ENCODE measurements at places on chromosomes 4 and X. TPM values are rescaled to one million over a fixed set of nuclear protein-coding genes. Genes with fewer than 3 reads are reported as not detected.

DNA sequence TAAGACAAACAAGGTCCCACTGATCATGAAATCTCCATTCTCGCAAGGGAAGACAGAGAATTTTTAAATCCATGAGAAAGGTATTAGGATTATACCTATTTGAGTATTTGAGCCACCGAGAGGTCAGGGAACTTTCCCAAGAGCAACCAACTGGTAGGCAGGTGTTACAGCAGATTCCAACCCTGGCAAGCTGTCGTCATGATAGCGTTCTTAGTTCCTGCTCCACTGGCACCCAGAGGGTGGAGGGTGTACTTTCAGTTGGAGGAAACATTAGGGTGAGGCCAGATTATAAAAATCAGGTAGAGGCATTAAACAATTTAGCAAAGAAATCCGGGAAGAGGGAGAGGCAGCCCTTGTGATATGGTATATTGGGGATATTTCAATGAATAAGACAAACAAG is 23.3 kb downstream of the COQ2 start:
- H3K27me3 ChIP-seq, result no peaks in the 10 kb centered on the region
- DNase-seq, result no peak
- H3K27ac ChIP-seq, result no peak overlapping the region
- no peaks in the 10 kb centered on the region for H3K4me1 ChIP-seq
- H3K4me3 ChIP-seq, result no peak overlapping the region

DNA sequence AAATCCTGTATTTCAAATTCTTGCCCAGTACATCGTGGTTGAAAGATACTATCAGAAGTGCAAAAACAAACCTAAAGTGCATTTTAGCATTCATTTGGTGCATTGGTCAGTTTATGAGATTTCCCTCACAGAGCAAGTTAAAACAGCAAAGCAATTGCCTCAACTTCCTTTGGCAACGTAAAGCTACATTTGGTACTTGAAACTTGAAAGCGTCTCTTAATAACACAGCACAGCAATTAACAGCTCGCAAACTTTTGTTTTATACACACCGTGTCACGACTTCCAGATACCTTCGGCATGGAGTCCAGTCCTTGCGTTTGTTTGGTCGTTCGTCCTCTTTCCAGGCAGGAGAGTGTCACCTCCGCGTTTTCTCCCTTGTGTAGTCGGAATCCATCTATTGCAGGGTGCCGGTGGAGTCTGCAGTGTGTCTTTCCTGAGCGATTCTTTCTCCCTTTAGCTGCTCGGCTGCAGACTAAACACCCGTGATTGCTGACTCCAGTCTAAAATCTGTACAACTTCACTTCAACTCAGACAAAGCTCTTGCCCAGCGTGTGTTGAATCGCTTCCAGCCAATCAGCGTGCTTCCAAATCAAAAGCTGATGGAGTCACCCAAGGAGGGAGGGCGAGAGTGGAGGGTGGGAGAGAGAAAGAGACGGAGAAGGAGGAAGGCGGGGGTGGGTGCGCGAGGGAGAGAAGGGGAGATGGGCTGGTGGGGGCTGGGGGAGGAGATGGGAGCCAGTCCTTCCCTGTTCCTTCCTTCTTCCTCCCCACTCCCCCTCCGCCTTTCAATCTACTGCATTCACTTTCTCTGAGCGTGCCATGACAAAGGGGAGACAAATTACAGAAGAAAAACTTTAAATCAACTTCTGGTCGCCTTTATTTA is at the start of gene PCDH18:
Gene PCDH18 (minus strand): TSS at position 509 of the 883 bp plus-strand sequence. CDS start 406 bp downstream, at position 103.
- H3K36me3 ChIP-seq, result no peaks in the 10 kb centered on the region
- no peaks in the 10 kb centered on the region for H3K27me3 ChIP-seq
- no peaks in the 10 kb centered on the region for H3K4me1 ChIP-seq
- no peak within 1 kb of the TSS for H3K27ac ChIP-seq
- no peak within 1 kb of the TSS for H3K4me3 ChIP-seq

GRCh38 chr4:173235050-173235449 is 66.4 kb downstream of the GALNT7 start:
- H3K4me1 ChIP-seq, result peaks cover 12% of the 10 kb centered on the region
- H3K27ac ChIP-seq, result no peak overlapping the region
- H3K27me3 ChIP-seq, result no peaks in the 10 kb centered on the region
- peaks cover 3% of the 10 kb centered on the region for H3K36me3 ChIP-seq
- no peak overlapping the region for H3K4me3 ChIP-seq
- DNase-seq, result no peak

DNA sequence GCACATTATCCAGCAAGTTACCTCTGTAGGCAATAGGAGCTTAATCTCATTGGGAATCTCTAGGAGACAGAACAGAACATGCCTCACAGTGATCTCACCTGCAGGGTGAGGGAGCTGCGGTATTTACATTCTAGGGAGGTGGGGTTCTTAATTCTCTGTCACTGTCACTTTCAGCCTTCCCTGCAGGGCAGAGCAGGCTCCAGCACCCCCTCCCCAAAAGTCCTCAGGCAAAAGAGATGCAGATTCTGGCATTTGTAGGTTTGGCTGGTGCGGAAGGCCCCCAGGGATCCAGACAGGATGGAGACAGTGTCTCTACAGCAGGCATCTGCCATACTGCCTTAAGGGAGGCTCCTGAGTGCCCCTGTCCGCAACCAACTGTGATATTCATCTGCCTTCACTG is 166.4 kb upstream of the ATP6AP2 start:
- peaks cover 9% of the 10 kb centered on the region for H3K4me1 ChIP-seq
- no peaks in the 10 kb centered on the region for H3K36me3 ChIP-seq
- no peaks in the 10 kb centered on the region for H3K27me3 ChIP-seq
- no peak for DNase-seq
- H3K27ac ChIP-seq, result no peak overlapping the region

GRCh38 chr4:66949419-66949818 is 595.9 kb downstream of the CENPC start:
- no peaks in the 10 kb centered on the region for H3K4me1 ChIP-seq
- no peak overlapping the region for H3K4me3 ChIP-seq
- no peaks in the 10 kb centered on the region for H3K27me3 ChIP-seq
- no peaks in the 10 kb centered on the region for H3K36me3 ChIP-seq
- no peak overlapping the region for H3K27ac ChIP-seq

- H3K4me3 ChIP-seq, result no peak overlapping the region
- H3K27me3 ChIP-seq, result no peaks in the 10 kb centered on the region
- no peaks in the 10 kb centered on the region for H3K4me1 ChIP-seq
- H3K36me3 ChIP-seq, result no peaks in the 10 kb centered on the region
- no peak overlapping the region for H3K27ac ChIP-seq
- no peak for DNase-seq
These were observed 59.8 kb downstream of the ACOX3 start for GRCh38 chr4:8380511-8381415.

DNA sequence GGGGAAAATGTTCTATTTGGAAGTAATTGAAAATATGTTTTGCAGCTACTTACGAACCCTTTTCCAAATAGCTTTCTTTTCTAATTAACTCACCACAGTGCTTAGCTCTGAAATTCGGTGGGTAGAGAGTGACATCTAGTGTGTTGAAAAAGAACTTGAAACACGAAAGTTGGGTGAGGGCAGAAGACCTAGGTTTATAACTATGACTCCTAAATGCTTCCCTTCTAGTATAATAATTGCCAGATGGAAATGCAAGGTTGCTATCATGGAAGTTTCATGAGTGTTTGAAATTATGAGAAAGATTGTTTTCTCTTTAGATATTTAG is 77.3 kb upstream of the NOCT start:
- no peak overlapping the region for H3K27ac ChIP-seq
- no peak overlapping the region for H3K4me3 ChIP-seq
- H3K36me3 ChIP-seq, result no peaks in the 10 kb centered on the region

- no peak overlapping the region for H3K4me3 ChIP-seq
- no peak overlapping the region for H3K27ac ChIP-seq
- H3K4me1 ChIP-seq, result peaks cover 8% of the 10 kb centered on the region
- no peak for DNase-seq
These were observed 37.8 kb downstream of the LRP2BP start for GRCh38 chr4:185357733-185358440.

GRCh38 chr4:39097290-39097689 is 35.3 kb downstream of the KLHL5 start:
- H3K36me3 ChIP-seq, result no peaks in the 10 kb centered on the region
- no peak overlapping the region for H3K4me3 ChIP-seq
- H3K27me3 ChIP-seq, result no peaks in the 10 kb centered on the region
- no peak for DNase-seq
- no peak overlapping the region for H3K27ac ChIP-seq

The CCNA2 gene
- 128 TPM for total RNA-seq

The CLNK gene
- 0.32 TPM for total RNA-seq

Measured in activated naive CD8-positive, alpha-beta T cell treated with anti-CD3 and anti-CD28 coated beads for 36 hours (primary cell).